ENCODE measurements at places on chromosomes 11 and 22.
A peak's percentile ranks its signal among the peaks of the same experiment; 100 is the strongest.

GRCh38 chr11:78217650-78218541, 29.2 kb downstream of the USP35 start:
- no peak for DNase-seq

GRCh38 chr11:118530683-118531596, at the start of gene TMEM25:
Gene TMEM25 (plus strand): TSS chr11:118531192. CDS start chr11:118531802, 610 bp downstream.
- DNase-seq: peak; percentile 94

- no peak for DNase-seq
Observed at GRCh38 chr11:94613120-94613519, 46.0 kb downstream of the PIWIL4 start.

GRCh38 chr22:31870890-31871289, 73.4 kb upstream of the YWHAH start:
- DNase-seq: no peak
